ENCODE measurements at places on chromosomes 11 and 22.
A peak's percentile ranks its signal among the peaks of the same experiment; 100 is the strongest.

DNA sequence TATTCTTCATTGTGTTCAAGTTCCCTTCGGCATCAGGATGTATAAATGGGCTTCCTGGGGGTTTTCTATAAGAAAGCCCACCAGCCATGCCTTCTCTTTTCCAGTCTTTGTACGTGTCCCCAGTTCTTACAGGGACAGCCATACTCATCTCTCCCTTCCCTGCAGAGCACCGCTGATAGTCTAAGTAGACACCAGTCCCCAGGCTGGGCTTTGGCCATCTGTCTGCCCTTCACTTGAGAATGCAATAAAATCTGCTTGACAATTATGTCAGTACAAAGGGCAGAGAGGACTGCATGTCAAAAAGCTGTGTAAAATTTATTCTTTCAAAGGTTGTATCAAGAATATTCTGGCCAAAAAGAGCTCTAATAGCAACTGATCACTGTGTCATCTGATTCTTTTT lies 27.3 kb downstream of the NTM start:
- DNase-seq = no peak

- DNase-seq = peak; percentile 13
Measured at GRCh38 chr11:88603091-88603867, 265.7 kb upstream of the CTSC start.

- DNase-seq = peak; percentile 96
Measured at GRCh38 chr22:32764330-32765131, 37.0 kb upstream of the TIMP3 start.

- DNase-seq = no peak
Measured at GRCh38 chr11:66857927-66858185, 992 bp downstream of the LRFN4 start.

DNA sequence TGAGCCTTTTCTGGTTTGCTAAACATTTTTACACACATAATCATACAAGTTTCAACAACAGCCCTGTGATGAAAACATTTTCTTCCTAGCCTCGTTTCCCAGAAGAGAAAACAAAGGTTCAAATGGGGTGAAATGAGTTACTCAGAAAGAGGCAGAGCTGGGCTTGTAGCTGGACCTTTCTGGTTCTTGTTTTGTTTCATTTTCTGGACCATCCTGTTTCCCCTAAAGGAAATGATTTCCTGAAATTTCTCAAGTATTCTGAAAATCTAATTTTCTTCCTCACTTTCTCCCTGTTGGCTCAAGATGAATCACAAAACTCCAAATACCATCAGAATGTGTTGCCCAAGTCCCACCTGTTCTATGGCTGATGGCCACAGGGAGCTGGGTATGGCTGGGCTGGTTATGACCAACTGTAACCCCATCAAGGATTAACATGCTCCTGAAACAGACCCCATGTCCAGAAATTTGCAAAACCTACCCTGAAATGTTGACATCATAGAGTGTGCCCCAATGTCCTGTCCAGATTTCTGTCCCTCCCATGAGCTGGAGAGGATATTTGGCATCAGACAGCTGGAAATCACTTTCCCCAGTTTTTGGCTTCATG lies 6.7 kb upstream of the APOL4 start:
- no peak for DNase-seq

- DNase-seq = no peak
Measured at GRCh38 chr22:30430933-30431332, 5.4 kb downstream of the MTFP1 start.

- no peak for DNase-seq
Measured at GRCh38 chr11:66549696-66550095, 3.0 kb downstream of the ACTN3 start.

DNA sequence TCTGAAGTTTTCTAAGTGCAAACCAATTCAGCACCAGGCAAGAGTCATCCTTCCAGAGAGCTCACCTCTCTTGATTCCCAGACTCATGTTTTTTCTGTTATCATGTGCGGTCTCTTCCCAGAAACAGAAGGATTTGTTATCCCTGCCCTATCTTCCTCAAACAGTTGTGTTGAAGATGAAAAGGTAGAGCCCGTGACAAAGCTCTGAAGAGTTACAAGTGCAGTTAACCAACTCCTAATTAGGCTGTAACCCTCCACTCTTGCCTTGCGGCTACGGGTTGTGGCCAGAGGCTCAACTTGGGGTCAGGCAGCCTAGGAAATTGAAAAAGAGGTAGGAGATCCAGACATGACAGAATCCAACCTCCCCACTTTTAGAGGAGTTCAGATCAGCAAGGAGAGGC lies 76.2 kb upstream of the CADM1 start:
- no peak for DNase-seq

DNA sequence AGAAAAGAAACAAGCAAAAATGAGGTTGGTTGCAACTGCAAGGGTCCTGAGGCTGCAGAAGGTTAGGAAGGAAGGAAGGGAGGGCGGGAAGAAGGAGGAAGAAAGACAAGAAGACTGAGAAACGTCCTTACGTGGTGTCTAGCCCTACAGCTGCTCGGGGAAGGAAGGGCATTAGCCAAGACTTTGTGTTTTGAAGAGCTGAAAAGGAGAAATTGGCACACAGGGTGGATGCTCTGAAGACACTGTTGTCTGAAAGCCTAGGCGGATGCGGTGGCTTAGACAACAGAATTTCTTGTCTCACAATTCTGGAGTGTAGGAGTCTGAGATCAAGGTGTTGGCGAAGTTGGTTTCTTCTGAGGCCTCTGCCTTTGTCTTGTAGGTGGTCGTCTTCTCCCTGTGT lies 60.7 kb downstream of the MCM5 start:
- no peak for DNase-seq

Data from IMR-90 (cell line).